ENCODE measurements at places on chromosomes 2 and 18. TPM values are rescaled to one million over a fixed set of nuclear protein-coding genes. Genes with fewer than 3 reads are reported as not detected.

Gene DUSP19
- total RNA-seq = 1.1 TPM

Gene CCNYL1
- total RNA-seq = 8.9 TPM

Gene TEKT4
- total RNA-seq = not detected

Gene ABCG8
- not detected for total RNA-seq

Gene NPAS2
- 17.8 TPM for total RNA-seq

Gene ST8SIA5
- total RNA-seq = not detected

Gene SERPINB5
- 470 TPM for total RNA-seq

Gene RAB17
- 1.5 TPM for total RNA-seq

Gene SMCHD1
- total RNA-seq = 79.3 TPM

Gene IL1F10
- 0.34 TPM for total RNA-seq

Gene STAMBP
- total RNA-seq = 34.9 TPM

Gene PLGLB1
- 0.34 TPM for total RNA-seq

Gene STPG4
- total RNA-seq = 0.07 TPM

Gene DSG2
- total RNA-seq = 557 TPM

Gene KLF7
- total RNA-seq = 29.0 TPM

Gene EVA1A
- 5.1 TPM for total RNA-seq

Gene SERPINB10
- total RNA-seq = 0.43 TPM

Gene TRIM43
- total RNA-seq = not detected

Gene PKDCC
- total RNA-seq = 0.34 TPM

Gene ALPI
- not detected for total RNA-seq

Gene SF3B6
- 238 TPM for total RNA-seq

Gene LAMA1
- 5.1 TPM for total RNA-seq

Gene PTPN4
- 46.3 TPM for total RNA-seq

Gene SERPINB13
- total RNA-seq = 16.7 TPM

Gene CAVIN2
- total RNA-seq = 9.3 TPM

Gene GEN1
- total RNA-seq = 4.1 TPM

Gene RAB27B
- 31.8 TPM for total RNA-seq

Gene C2orf15
- 2.1 TPM for total RNA-seq

Gene BCL11A
- total RNA-seq = 14.9 TPM

Gene ANKRD29
- total RNA-seq = 23.4 TPM

Gene CD207
- not detected for total RNA-seq

Gene C2orf81
- 0.85 TPM for total RNA-seq

Gene WDR75
- total RNA-seq = 69.7 TPM

Gene LBX2
- 1.00 TPM for total RNA-seq

Gene VWC2L
- total RNA-seq = 0.07 TPM

Gene ZBTB7C
- 7.0 TPM for total RNA-seq

Gene CDH2
- total RNA-seq = 0.34 TPM
